NCI-H748 treated with DMSO at 0.1 percent for 48 hours (cell line): ENCODE measurements at places on chromosomes 7 and 10.

DNA sequence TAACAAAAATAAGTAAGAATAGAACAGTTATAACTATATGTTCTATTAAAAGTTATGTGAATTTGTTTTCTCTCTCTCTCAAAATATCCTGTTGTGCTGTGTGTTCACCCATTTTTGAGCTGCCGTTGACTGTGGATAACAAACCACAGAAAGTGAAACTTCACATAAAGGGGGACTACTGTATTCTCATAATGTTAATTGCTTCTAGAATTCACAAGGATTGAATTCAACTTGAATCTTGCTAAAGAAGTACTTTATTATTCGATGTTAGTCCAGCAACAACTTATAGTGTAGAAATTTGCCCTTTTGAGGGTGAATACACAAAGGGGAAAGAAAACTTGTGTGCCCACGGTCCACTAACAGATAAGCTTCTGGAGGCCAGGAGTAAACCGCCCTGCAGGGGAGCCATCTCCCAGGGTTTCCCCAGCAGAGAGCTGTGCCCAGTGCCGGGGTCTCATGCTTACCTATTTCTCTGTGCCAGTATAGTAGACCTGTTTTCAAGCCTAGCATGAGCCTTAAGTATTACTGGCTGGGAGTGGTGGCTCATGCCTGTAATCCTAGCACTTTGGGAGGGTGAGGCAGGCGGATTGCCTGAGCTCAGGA lies 87.1 kb downstream of the KAT6B start:
- DNase-seq = no peak

DNA sequence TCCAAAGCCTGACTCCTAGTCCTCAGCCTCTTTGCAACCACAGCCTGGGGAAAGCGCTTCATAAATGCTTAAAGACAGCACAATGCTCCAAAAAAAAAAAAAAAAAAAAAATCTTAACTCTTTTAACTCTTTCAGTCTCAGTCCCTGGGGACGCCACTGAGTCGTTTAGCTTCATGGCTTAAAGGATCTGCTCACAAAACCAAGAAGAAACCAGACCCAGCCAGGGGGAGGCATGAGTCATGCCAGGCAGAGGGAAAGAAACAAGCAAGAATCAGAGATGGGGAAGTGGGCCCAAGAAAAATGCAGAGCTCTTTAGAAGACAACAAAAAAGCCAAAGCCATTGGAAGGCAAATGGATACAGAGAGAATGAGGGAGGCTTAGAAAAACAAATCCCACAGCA lies 32.5 kb upstream of the DOCK1 start:
- DNase-seq = no peak

DNA sequence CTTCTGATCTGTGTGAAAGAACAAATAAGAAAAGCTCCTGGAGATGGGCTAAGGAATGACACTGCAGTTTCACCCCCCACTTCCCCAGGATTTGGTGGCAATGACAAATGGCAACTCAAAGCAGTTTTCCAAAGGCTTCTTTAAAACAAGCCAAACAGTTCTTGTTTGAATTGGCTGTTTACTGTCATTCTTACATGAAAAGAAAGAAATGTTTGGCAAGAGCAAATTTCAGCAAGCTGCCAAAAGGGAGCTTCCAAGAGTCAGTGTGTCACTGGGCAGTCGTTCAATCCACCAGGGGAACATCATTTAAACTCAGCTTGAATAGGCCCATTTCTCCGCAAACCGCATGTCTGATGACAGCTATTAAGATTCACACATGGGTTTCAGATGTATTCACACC lies 119.0 kb upstream of the RHOBTB1 start:
- no peak for DNase-seq

DNA sequence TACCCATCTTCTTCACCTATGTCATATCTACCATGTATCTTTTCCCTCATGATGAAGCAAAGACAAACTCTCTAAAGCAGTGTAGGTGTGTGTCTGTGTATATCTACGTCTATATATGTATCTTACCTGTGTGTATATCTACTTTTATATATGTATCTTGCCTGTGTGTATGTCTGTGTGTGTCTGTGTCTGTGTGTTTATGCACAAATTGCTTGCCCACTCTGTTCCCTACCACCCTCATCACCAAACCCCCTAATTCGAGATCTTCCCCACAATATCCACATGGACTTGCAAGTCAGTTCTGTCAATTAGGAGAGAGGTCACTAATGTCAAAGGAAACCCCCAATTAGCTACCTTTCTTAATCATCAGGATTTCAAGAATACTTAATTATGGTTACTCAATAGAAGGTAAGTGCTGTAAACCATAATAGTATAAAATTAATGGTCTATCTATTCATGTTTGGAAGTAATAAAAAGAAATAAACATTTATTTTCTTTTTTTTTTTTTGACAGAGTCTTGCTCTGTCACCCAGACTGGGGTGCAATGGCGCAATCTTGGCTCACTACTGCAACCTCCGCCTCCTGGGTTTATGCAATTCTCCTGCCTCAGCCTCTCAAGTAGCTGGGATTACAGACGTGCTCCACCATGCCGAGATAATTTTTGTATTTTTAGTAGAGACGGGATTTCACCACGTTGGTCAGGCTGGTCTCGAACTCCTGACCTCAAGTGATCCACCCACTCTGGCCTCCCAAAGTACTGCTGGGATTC lies 43.6 kb downstream of the ANKRD61 start:
- DNase-seq = no peak

DNA sequence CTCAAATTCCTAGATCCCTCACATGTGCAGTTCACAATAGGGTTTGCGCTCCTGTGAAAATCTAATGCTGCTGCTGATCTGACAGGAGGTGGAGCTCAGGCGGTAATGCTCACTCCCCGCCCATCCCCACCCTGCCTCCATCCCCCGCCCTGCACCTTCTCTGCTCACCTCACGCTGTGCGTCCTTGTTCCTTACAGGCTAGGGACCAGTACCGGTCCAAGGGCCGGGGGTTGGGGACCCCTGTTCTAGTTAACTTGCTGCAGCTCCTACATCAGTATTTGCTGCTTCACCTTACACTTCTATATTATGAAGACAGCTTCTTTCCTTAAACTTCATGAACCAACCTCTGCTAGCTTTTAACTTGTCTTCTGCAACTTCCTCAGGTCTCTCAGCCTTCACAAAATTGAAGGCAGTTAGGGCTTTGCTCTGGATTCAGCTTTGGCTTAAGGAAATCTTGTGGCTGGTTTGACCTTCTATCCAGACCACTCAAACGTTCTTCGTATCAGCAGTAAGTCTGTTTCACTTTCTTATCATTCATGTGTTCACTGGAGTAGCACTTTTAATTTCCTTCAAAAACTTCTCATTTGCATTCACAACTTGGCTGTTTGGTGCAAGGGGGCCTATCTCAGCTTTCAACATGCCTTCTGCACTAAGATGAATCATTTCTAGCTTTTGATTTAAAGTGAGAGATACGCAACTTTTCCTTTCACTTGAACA lies 1.7 kb upstream of the TNKS2 start:
- DNase-seq = no peak

GRCh38 chr7:40436710-40437109 lies 301.9 kb downstream of the SUGCT start:
- DNase-seq = no peak

DNA sequence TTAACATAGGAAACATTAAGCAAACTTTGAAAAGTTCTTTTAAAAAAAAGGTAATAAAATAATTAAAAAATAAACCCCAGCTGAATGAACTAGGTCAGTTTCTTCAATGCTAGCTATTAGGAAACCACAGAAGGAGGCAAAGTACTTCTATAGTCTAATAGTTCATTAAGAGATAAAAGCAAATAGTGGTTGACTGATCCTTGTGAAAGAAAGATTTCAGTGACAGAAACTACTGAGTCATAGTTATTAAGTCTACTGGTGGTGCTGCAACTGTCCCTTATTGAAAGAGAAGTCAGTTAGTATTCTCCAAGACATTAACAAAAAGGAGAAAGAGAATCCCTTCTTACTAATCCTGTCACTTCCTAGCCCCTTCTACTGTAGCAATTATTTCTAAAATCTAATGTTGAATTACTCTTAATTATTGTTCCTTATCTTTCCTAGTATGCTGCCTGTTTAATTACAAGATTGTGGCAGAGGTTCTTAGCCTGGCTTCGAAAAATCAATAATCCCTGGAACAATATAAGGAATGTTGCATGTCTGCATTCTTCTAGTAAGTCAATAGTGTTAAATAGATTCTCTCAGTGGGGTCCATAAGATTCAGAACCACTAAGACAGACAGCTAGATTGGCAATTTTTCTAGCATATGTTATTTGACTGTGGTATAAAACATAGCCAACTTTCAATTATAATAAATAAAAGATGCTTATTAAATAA lies 18.2 kb downstream of the TCTN3 start:
- DNase-seq = no peak

GRCh38 chr10:63376560-63377304 lies 89.0 kb downstream of the JMJD1C start:
- DNase-seq = no peak

DNA sequence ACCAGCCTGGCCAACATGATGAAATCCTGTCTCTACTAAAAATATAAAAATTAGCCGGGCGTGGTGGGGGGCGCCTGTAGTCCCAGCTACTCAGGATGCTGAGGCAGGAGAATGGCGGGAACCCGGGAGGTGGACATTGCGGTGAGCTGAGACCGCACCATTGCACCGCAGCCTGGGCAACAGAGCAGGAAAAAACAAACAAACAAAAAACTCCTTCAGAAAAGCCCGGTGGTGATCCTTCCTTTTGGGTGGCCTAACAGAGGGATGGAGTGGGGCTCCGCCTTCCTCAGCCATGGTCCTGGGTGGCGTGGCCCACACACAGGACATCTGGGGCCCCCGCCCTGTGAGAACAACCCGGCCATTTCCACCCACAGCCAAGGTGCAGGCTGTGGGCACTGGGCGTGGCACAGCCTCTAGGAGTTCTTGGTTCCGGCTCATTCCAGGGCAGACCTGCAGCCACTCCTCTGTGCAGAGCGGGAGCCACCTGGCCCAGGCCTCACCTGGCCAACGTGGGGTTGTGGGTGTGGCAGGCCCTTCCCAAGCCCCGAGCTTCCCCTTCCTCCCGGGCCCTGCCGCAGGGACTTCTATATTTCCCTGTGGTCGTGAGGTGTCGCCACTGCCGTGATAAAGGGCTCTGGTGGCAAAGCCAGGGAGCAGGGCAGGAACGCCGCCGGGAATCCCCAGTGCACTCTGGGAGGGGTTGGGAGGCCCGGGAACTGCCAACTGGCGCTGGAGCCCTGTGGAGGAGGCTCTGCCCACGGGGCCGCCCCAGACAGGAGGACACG lies 37.6 kb downstream of the GET4 start:
- DNase-seq = no peak

DNA sequence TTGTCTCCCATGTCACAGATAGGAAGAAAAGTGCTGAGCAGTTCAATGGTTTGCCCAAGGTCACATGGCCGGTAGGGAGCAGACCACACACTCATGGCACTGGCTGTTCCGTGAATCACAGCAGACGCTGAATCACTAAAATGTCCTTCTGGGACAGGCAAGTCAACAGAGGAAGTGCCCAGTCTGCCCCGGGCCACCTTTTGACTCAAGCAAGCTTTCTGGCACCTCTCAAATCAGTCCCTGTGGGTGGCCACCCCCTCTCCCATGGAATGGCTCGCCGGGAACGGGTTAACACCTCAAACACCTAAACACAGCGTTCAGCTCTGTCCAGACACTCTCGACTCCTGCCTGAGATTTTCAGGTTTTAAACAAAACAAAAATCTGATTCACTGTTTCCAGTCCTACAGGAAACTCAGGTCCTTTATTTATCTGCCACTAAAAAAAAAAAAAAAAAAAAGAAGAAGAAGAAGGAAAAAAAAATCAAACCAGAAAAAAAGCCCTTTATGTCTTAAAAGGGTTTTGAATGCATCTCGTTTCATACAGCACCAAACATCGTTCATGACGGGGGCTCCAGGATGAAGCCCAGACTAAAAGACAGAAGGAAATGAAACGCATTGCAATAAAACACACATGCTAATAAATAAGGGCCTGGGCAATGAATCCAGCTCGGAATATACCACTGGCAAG lies 15.5 kb downstream of the CARD11 start:
- no peak for DNase-seq

DNA sequence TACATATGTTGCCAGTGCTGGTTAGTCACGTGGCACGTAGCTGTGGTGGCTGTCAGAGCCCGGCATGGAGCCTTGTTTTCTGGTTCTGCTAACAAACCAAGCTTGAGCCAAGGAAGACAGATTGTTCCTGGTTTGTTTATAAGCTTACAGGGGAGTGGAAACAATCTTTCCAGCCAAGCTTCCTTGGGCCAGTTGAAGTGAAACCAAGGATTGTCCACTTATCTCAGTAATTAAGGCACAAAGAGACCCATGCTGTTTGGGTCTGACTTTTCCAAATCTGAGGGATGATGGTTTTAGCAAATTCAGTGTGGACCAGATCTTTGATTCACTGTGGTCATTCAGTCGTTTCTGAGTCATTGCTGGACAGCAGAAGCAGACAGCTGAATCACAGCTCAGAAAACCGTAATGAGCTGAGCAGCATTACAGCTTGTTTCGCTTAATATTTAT lies 297.3 kb upstream of the COBL start:
- no peak for DNase-seq

DNA sequence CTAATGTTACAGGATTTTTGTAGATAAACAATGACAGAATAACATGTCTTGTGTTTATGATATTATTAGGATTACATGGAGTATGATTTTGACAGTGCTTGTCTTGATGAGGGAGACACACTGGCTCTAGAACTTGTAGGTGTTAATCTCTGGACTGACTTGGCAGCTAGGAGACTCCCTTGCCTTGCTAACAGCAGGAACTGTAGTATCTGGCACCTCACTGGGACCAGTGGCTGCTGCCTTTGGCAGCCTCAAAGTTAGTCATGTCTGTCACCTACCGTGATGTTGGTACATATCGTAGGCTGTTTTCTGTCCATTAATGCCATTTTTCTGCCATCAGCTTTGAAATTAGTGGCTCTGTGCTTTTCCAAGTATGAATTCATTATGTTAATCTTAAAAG lies 261.5 kb downstream of the CDK14 start:
- no peak for DNase-seq

DNA sequence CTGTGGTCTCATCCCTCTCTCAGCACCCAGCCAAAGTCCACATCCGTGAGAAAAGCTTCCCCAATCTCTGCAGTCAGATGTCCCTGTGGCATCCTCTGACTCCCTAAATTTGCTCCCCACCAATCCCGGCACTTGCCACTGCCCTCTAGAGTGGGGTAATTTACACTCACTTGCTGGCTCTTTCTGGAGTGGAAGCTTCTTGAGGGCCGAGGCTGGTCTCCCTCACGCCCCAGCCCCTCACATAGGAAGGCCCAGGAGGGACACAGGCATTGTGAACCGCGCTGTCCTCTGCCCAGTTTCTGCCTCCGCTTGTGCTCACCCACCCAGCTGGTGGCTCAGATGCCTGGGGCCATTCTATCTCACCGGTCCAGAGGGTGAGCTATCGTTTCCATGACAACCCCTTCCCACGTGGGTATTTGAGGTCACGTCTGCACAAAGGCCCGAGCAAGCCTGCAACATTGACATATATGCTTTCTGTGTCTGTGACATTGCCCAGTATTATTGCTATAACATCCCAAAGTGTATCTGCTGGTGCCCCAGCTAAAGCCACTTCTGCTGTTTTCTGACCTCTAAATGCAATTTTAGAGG lies 97.3 kb upstream of the CTBP2 start:
- no peak for DNase-seq
